ENCODE measurements at places on chromosomes 16 and 17.

DNA sequence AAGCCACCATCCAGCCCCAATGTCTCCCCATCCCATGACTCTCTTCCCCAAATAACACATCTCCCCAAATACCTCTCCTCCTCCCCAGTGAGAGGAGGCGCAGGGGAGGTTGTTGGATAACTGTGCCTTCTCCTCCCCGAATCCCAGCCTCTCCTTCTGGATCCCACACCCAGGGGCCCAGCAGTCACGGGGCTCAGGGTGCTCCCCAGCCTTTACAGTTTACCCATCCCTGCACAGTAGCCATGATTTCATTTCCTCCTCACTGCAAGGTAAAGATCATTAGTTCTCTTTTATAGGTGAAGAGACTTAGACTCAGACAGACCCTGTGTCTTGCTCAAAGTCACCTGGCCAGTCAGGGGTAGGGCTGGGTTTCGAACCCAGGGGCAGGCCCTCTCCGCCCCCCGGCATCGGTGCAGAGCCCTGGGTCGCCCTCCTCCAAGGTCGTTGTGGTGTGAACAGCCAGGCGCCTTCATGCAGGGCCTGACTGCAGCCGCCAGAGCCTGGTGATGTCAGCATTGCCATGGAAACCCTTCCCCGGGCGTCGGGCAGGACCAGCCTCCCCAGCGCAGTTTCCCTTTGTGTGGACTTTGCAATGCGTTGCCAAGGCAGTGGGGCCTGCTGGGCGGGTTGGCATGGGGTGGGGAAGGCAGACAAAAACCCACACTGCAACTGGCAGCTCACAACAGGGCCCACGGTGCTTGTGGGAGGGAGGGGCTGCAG lies 53.3 kb upstream of the TOB1 start:
- DNase-seq: peak; percentile 55

- no peak for DNase-seq
These were observed at the start of gene CES4A for GRCh38 chr16:66988197-66988788. TSS of gene CES4A (plus strand) at chr16:66988589. CDS start at chr16:66988773, 184 bp downstream.

DNA sequence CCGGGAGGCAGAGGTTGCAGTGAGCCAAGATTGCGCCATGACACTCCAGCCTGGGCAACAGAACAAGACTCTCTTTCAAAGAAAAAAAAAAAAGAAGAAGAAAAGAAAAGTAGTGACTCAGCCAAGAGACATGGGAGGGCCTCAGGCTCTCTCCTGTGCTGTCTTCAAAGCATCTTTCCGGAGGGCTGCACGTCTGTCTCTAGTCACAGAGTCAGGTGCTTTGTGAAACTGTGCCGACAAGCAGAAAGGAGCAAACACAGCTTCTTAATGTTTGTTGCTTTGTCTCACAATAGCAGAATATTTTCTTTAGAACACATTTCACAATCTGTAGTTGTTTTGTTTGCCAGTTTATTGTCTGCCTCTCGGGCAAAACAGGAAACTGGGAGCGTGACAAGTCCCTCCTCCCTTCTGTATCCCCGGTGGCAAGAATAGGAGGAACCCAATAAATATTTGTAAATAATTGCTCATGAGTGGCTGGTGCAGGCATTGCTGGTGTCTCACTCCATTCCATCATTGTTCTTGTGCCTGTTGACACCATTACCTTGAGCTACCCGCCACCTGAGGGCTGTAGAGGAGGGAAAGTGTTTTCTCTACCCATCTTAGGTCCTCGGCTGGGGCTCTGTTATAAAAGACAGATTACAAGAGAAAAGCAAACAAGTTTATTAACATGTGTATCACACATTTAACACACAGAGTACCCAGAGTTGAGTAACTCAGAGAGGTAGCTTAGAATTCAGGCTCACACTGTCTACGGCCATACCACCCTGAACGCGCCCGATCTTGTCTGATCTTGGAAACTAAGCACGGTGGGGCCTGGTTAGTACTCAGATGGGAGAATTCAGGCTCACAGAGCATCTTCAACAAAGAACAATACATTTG lies 5.5 kb downstream of the GAST start:
- DNase-seq: no peak

GRCh38 chr16:4976611-4977145 lies 18.5 kb downstream of the SEC14L5 start:
- DNase-seq: no peak

GRCh38 chr17:70332356-70333210 lies 163.3 kb downstream of the KCNJ2 start:
- no peak for DNase-seq

DNA sequence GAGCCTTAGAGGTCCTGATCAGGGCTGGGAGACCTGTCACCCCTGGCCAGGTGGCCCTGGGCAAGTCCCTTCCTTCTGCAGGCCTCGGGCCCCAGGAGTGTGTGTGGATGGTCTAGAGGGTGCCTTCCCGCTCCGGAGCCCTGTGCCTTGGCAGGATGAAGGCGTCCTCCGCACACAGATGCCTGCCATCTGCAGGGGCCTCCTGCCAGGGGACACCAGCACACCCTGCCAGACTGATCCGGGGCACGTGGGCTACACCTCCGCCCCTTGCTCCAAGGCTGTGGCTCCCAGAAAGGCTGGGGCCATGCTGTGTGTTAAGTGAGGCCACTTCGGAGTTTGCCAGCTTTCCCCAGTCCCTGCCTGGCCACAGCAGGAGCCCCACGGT lies 30.7 kb downstream of the NPTX1 start:
- DNase-seq: no peak

DNA sequence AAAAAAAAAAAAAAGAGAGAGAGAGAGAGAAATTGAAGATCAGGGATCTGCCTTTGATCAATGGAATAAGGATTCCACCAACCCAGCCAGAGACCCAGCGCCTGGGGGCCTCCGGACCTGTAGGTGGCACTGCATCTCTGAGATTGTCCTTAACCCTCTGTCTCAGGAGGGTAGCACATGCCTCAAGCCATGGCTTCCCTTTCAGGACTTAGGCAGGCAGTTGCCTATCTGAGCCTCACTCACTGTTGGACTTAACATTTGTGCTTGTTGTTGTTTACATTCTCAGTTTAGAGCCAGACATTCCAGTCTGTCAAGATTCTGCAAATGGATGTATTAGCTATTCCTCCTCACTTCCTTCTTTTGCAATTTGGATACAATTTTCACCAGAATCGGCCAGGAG lies 5.1 kb upstream of the SCNN1B start:
- peak; percentile 55 for DNase-seq

DNA sequence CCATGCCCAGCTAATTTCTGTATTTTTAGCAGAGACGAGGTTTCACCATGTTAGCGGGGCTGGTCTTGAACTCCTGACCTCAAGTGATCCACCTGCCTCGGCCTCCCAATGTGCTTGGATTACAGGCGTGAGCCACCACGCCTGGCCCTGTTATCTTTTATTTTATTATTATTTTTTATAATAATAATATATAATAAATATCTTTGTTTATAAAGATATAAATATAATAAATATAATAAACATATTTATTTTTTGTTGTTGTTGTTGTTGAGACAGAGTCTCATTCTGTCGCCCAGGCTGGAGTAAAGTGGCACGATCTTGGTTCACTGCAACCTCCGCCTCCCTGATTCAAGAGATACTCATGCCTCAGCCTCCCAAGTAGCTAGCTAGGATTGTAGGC lies 7.0 kb upstream of the RNF157 start:
- DNase-seq: no peak

DNA sequence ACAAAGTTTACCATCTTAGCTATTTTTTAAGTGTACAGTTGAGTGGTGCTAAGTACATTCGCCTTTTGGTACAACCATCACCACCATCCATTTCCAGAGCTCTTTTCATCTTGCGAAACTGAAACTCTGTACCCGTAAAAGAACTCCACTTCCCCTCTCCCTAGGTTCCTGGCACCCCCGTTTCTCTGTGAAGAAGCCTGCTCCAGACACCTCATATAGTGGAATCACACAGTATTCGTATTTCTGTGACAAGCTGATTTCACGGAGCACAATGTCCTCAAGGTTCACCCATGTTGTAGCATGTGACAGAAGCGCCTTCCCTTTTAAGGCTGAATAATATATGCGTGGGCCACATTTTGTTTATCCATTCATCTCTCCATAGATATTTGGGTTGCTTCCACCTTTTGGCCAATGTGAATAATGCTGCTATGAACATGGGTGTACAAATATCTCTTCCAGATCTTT lies 54.2 kb upstream of the MAP3K14 start:
- no peak for DNase-seq

DNA sequence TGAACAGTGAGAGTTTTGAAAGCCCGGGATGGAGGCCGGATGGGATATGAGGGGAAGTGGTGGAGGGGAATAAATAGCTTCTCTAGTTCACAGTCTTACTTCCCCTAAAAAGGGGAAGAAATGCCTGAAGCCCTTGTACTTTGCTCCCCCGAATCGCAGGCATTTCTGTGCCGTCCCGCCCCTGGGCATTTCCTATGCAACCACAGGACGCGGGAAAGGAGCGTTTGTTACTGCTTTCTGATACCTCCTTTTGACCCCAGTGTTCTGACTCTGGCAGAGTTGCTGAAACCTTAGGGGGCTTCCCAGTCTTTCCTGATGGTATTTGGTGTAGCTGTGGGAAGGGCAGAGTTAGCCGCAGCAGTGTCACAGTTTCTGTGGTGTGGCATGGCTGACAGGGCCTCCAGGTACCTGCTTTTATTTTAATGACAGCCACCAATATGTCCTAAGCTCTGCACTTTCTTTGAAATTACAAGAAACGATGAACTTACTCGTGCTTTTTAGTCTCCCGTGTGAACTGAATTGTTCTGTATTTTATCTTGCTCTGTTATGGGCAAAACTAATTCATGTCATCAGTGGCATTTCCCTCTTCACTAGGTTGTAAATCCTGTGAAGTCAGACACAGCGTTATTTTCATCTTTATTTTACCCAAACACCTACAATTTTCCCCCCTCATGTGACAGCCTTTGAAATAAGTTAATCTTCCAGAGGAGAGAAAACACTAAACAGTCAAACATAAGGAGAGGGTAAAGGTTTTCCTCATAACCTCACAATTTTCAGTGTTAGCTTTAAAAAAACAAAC lies 27.1 kb downstream of the USP10 start:
- no peak for DNase-seq

GRCh38 chr16:82655072-82655714 lies 28.4 kb downstream of the CDH13 start:
- no peak for DNase-seq

DNA sequence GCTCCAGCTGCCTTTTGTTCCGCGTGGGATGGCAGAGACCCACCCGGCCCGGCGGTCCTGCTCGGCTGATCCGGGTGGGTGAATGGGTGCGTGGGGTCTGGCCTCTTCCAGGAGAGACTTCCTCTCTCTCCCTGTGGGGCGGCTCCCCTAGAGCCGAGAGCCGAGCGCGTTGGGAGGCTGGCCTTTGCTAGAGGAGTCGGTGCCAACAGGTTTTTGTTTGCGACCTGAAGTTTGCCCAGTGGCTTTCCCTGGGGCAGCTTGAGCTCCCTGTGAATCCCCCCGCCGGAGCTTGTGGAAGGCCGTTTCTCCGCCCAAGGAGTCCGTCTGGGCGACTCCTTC lies 970 bp downstream of the EPN2 start:
- peak; percentile 27 for DNase-seq

GRCh38 chr16:27549464-27549745 lies 308 bp downstream of the GTF3C1 start:
- no peak for DNase-seq

GRCh38 chr17:72977771-72978417 lies 114.6 kb downstream of the SLC39A11 start:
- no peak for DNase-seq

GRCh38 chr16:88925540-88925887 lies 51.5 kb downstream of the CBFA2T3 start:
- DNase-seq: no peak

GRCh38 chr16:89915303-89916232 lies 3.1 kb upstream of the MC1R start:
- DNase-seq: no peak

DNA sequence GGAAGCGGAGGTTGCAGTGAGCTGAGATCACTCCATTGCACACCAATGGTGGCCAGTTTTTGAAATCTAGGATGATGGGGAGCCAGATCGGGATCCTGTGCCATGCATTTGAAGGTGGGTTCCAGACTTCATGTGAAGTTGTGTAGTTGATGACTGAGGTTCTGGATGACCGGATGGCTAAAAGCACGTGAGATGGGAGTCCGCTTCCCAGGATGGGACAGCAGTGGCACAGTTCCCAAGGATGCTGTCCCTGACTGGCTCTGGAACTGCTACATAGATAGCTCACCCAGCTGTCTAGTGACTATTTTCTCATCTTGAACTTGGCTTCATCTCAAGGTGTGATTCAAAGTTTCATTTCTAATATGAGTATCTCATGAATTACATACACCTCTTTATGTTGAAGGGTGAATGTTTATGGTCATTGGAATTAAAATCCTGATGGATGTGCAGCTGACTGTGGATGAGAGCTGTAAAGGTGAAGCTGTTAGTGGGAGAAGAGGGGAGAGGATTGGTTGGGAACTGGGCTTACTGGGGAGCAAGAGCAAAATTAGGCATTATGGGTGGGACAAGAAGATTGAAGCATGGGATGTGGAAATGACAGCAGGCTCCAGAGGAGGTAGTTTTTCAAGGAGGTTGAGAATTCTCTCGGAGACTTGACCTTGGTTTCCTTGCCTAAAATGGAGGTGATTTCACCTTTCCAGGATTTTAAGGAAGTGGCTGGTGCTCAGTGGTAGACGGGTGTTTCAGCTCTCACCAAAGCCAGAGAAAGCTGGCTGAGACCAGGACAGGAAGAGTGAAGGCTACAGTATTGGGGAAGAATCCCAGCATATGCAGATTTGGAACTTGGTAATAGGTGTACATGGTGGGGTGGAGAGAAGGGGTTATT lies 8.2 kb downstream of the TUFM start:
- no peak for DNase-seq

DNA sequence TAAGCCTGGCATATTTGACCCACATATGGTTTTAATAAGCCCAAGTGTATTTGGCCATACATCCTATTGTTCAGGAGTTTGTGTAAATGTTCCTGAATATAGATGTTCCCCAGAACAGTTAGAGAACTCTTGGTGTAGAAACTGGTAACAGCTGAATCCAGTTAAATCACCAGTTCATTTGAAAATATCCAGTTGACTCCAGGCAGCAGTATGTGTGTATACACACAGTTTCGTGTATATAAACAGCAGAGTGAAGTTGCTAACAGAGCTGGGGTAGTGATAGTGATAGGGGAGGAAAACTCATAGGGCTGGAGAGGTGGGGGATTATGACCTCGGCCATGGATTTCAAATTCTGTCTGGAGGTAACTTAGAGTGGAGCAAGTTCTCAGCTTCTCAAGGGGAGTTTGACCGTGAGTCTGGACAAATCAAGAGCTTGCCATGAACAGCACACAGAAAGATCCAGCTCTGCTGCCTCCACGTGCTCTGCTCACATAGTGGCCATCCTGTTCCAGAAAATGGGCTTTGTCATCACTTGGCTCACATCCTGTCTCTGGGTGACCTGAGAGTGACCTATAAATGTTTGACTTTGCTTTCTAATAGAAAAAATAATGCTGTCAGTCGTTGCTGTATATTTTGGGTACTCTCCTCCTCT lies 30.6 kb upstream of the MMD start:
- DNase-seq: no peak

- no peak for DNase-seq
These were observed 10.7 kb downstream of the HPR start for GRCh38 chr16:72073560-72074230.

DNA sequence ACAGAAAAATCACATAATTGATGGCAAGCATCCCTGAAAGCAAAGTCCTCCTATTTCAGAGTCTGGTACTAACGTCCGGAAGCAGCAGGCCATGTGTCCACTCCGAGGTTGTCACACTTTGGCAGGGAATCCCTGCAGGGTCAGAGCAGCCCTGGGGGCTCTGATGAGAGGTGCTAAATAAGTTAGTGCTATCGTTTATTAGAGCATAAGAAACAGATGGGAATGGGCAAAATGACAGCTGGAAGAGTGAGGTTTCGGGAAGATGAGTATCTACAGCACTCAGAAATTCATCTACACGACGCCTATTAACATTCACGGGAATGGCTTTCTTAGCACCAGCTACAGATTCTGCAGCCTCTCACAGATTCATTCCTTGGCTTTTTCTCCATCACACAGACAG lies 465.4 kb upstream of the PSMD7 start:
- DNase-seq: no peak
